ENCODE measurements at places on chromosomes 3 and 15.

- DNase-seq: no peak
These were observed 67.2 kb downstream of the MYO9A start for GRCh38 chr15:72050700-72051099.

GRCh38 chr15:45306105-45306504, 54.1 kb downstream of the SLC28A2 start:
- no peak for DNase-seq

DNA sequence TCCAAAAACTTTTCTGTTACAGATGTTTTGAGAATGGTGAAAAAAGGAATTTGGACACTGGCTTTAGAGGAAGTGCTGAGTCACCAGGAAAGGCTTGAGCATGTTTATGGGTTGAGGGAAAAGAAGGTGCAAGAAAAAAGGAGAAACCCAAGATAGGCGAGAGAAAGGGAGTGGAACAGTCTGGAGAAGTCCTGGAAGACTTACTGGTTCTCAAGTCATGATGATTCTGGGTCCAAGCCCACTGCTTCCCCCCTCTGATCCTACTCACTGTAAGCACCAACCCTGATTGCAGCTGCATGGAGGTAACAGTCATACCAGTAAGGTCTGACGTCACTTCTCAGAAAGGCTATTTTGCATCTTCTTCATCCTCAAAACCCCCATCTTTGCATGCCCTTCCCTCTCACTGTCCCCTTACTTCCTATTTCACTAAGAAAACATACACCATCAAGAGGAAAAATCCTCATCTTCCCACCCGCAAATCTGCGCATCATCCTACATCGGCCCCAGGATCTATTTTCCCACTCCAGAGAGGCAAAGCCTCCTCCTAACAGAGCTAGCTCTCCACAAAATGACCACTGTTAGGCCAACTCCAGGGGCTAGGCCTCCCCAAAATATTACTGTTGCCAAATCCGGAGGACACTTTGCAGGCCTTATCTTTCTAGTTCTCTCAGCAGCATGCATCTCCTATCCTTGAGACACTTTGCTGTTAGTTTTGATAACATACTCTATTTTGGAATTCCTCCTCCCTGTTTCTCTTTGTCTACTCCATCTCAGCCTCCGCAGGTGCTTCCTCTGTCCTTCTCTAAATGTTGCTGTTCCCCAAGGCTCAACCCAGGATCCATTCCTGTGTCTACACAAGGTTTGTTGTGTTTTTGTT, 3.2 kb upstream of the ATP13A3 start:
- DNase-seq: no peak

DNA sequence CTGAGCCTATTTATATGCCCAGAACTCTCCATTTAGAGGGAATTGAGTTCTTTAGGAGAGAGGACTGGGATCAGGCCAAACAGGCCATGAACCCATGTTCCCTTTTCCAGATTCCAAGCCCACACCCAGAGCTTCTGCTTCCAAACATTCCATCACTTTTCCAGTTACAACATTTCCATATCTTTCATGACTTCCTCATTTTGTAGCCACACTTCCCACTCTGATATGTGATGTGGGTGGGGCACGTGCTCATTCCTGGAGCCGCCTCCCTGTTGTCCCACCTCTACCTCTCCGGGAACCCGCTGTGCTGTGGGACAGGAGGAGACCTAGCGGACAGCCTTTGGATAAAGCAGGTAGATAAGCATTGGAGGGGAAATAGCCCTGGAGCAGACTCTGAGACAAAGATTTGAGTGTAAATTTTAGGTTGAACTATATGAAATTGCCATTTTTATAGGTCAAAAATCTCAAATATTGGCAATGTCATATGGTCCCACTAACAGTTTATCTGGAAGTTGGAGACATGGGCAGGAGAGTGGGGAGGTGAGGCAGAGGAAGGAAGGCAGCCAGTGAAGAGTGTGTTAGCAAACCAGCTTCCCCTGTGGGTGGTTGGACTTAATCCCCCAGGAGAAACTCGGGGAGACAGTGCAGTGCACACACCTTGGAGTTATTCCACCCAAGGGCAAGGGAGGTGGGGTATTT, 31.8 kb downstream of the CYP8B1 start:
- DNase-seq: no peak

DNA sequence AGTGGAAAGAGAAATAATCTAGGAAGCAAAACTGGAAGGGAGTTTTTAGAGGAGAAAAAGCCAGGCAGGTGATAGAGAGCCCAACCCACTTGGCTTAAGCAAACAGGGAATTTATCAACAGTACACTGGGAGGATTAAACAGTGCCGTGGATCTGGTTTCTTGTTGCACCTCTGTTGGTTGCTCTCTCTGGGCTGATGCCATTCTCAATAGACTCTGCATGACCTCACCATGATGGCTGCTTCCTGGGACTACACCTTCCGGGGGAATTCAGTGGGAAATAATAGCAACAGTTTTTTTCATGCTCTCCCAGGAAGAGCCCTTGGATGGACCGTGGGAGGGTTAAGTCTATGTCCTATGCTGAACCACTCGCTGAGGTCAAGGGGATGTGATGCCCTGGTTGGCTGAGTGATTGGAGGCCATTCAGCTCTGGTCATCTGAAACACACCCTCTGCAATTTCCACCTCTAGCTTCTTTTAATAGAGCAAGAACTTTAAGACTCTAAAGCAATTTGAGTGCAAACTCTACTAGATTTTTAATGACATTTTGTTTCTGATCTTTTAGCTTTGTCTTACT, 74.2 kb downstream of the EPHB1 start:
- no peak for DNase-seq

- DNase-seq: no peak
These were observed 540.9 kb upstream of the MDFIC2 start for GRCh38 chr3:70853161-70853944.

- DNase-seq: no peak
These were observed 3.6 kb downstream of the WHAMM start for GRCh38 chr15:82812994-82813393.

DNA sequence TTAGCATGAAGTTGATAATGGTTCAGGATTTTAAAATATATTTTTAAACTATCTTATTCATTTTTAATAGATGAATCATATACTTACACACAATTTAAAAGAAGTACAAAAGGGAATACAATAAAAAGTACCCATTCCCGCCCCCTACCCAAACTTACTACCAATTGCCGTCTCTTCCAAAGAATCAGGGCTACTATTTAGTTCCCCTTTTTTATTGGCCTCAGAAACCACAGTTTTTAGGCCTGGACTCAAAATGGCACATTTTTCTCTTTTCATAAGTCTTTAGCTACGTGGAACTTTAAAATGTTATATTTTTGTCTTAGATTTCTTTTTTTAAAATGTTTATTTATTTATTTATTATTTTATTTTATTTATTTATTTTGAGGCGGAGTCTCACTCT, 18.0 kb downstream of the LRRK1 start:
- no peak for DNase-seq

- no peak for DNase-seq
These were observed 314.7 kb upstream of the CFAP20DC start for GRCh38 chr3:59364496-59364895.

GRCh38 chr3:13217736-13218540, 144.7 kb upstream of the IQSEC1 start:
- DNase-seq: no peak

- DNase-seq: no peak
These were observed 316.2 kb upstream of the UMPS start for GRCh38 chr3:124413989-124414598.

All from KG1 (cell line).